Stimulated activated CD8-positive, alpha-beta memory T cell treated with anti-CD3 and anti-CD28 coated beads, Interleukin-2, amount 100 ng/mL, for 1 hour (primary cell): ENCODE measurements at places on chromosomes 4 and X.

- DNase-seq = no peak
These were observed 5.6 kb upstream of the STPG2 start for GRCh38 chr4:98148856-98149255.

DNA sequence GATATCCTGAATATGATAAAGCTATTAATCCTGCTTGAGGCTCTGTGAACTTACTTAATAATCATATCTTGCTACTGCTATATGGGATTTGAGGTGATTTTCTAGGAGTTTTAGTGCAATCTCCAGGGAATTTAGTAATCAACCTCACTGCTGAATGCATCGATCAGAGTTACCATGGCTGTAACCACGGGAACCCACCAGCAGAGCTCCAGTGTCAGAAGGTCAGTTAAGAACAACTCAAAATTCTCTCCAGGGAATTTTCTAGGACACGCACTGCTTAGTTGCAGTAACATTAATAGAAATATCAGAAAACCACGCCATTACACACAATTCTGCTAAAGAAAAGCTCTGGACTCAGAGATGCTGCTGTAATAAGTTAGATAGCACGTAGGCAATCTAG, 1477.2 kb upstream of the TENM3 start:
- DNase-seq = no peak

DNA sequence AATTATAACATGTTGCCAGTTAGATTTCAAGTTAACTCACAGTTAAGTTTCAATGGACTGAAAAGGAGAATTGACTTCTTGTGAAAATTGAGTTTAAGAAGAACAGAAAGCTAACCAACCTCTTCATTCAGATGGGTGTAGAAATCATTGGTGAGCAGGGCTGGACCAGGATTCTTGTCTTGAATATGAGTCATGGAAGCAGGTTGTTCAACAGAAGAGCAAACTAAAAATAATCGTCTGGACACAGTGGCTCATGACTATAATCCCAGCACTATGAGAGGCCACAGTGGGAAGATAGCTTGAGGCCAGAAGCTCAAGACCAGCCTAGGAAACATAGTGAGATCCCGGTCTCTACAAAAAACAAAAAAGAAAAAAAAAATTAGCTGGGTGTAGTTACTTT, 98.2 kb downstream of the ARSJ start:
- no peak for DNase-seq

- no peak for DNase-seq
These were observed 9.9 kb downstream of the USP9X start for GRCh38 chrX:41095174-41095573.

DNA sequence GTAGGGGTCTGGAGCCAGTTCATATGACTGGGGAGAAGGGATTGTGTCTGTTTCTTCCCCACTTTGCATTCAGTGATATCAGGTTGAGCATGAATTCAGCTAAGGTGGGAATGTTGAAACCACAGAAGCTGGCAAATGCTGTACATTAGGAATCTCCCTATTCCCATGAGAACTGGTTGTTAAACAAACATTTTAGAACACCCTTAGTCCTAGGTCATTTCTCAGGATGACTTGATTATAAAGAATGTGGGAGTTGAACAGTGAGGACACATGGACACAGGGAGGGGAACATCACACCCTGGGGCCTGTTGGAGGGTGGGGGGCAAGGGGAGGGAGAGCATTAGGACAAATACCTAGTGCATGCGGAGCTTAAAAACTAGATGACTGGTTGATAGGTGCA, 62.6 kb upstream of the LIMCH1 start:
- no peak for DNase-seq

- no peak for DNase-seq
These were observed 18.4 kb upstream of the MYOZ2 start for GRCh38 chr4:119116925-119117900.

DNA sequence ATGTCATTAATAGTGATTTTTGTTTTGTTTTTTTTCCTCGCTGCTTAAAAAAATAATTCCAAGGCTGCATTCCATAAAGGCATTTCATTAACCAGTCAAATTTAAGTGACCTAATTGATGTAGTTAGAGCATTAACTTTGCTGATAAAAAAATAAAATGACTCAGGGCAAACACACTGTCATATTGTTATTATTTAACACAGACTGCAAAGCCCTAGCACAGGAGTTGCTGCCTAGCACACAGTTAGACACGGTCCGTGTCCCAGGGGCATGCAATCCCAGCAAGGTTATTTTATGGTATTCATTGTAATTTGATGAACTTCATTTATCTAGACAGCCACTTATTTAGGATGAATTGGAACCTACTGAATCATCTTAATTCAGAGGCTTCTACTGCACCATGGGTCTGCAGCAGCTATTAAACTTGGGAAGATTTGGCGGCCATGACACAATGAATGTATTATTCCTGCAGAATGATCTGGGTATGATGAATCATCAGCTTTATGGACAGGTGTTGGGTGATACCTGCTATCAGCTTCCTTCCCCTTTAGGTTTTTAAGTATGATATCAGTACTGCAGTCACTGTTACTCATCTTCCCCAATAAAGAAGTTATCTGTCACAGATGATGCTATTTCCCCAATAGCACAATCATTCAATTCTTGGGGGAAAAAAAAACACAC, 182.7 kb downstream of the PPARGC1A start:
- DNase-seq = no peak

- no peak for DNase-seq
These were observed 4.8 kb downstream of the SAT1 start for GRCh38 chrX:23787745-23788118.
